ENCODE measurements at places on chromosomes 6 and 20. TPM values are rescaled to one million over a fixed set of nuclear protein-coding genes. Genes with fewer than 3 reads are reported as not detected.

SLC35D3 gene
- total RNA-seq: not detected

SHLD1 gene
- total RNA-seq: 1.5 TPM

SLC22A7 gene
- not detected for total RNA-seq

SCUBE3 gene
- 0.80 TPM for total RNA-seq

DNA sequence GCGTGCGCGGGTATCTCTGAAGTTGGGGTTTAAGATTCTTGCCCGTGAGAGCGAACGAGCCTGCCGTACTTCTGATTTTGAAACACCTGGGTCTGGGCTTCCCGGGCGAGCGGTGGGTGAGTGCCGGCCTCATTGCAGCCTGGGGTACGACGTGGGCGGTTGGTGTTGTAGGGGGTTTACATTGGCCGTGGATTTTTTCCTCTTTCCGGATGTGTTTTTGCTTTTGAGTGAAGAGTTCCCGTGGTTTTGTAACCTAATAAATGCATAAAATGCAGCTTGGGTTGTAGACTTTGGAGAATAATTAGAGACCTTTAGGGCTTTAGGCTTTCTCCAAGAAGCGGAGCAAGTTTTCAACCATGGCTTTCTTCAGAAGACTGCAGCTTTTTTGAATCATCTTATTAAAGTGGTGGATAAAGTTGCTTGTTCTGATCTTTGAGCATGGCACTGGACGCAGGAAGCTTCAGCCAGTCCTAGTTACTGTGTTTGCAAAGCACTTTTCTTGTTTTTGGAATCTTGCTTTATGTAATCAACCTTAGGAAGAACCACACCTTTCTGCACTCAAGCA lies 314 bp downstream of the FARS2 start:
- DNase-seq: no peak

GRCh38 chr20:50605136-50605535 lies 86.2 kb downstream of the RIPOR3 start:
- DNase-seq: no peak
